ENCODE measurements at places on chromosomes 1 and 21.
A peak's percentile ranks its signal among the peaks of the same experiment; 100 is the strongest.

- DNase-seq = no peak
These were observed 58.3 kb upstream of the LYST start for GRCh38 chr1:235925016-235925415.

DNA sequence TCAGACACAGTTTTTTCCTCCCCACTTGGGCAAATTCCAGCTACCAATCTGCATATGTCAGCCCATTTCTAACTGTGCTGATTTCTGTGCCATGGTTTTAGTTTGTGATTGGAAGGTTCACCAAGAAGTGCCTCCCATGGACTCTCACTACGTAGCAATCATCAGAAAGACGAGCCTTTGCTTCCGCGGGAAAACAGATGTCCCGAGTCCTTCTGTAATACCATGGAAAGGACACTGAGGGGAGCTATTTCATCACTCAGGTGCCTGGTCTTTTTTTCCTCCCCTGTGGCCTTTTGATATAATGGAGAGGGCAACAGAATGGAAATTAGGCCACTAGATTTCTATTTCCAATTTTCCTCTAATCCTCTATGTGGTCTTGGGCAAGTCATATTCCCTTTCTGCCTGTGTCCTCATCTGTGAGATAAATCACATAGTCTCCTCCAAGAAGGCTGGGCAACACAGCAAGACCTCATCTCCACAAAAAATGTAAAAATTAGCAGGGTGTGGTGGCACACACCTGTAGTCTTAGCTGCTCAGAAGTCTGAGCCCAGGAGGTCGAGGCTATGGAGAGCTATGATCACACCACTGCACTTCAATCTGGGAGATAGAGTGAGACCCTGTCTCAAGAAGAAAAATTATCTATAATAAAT lies 24.8 kb downstream of the LEMD1 start:
- DNase-seq = peak; percentile 60

DNA sequence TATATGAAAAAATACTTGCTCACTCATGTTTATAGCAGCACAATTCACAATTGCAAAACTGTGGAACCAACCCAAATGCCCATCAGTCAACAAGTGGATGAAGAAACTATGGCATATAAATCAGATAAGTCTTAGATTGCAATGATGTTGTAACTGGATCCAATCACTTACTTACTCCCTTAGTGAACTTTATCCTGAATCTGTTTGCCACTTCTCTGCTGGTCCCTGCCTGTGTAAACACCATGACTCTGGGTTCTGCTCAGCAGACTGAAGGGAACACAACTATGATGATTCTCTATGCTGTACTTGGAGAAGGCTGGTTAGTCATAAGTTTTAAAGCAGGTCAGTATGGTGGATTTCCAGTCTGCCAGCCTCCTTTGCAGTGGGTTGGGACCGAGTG lies 391.2 kb downstream of the RWDD3 start:
- no peak for DNase-seq

- DNase-seq = no peak
These were observed 107.9 kb downstream of the SPSB1 start for GRCh38 chr1:9400425-9401079.

- no peak for DNase-seq
These were observed 32.3 kb downstream of the CFAP57 start for GRCh38 chr1:43204394-43204793.

- no peak for DNase-seq
These were observed 10.3 kb downstream of the ABCD3 start for GRCh38 chr1:94428441-94428840.

DNA sequence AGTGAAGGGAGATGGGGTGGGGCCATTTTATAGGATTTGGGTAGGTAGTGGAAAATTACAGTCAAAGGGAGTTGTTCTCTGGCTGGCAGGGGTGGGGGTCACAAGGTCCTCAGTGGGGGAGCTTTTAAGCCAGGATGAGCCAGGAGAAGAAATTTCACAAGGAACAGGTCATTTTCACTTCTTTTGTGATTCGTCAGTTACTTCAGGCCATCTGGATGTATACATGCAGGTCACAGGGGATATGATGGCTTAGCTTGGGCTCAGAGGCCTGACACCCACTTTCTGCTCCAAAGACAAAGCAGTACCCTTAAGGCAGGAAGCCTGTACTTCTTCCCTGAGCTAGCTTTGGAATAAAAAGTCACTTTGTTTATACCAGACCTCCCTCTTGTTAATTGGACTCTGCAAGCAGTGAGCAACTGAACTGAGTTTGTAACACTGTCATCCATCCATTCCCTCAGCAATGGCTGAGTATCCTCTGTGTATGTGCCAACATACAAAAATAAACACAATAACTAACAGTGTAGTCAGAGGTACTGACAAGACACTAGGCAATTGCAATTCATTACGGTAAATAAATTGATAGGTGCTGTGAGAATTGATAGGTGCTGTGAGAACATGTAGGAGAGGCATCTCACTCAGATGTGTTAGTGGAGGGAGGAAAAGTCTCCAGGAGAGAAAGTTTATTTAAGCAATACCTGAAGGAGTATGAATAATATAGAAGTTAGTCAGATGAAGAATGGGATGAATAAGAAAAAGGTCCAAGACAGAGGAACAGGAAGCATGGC lies 14.7 kb upstream of the RGS2 start:
- no peak for DNase-seq

DNA sequence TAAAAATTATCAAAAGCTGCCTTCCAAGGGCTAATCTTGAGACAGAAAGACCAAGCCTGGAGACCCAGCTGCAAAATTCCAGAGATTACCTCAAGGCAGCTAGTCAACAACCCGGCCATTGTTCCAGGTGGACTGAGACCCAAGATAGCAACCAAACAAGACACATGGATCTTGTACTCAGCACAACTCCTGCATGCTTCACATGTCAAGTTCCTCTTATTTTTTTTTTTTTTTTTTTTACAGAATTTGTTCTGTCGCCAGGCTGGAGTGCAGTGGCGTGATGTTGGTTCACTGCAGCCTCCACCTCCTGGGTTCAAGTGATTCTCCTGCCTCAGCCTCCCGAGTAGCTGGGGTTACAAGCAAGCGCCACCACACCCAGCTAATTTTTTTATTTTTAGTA lies 40.1 kb downstream of the CD2 start:
- DNase-seq = no peak

DNA sequence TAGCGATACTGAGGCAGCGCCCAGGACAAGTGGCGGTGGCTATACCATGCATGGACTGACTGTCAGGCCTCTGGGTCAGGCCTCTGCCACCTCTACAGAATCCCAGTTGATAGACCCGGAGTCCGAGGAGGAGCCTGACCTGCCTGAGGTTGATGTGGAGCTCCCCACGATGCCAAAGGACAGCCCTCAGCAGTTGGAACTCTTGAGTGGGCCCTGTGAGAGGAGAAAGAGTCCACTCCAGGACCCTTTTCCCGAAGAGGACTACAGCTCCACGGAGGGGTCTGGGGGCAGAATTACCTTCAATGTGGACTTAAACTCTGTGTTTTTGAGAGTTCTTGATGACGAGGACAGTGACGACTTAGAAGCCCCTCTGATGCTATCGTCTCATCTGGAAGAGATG lies 3.2 kb upstream of the IL10RB start:
- DNase-seq = no peak

DNA sequence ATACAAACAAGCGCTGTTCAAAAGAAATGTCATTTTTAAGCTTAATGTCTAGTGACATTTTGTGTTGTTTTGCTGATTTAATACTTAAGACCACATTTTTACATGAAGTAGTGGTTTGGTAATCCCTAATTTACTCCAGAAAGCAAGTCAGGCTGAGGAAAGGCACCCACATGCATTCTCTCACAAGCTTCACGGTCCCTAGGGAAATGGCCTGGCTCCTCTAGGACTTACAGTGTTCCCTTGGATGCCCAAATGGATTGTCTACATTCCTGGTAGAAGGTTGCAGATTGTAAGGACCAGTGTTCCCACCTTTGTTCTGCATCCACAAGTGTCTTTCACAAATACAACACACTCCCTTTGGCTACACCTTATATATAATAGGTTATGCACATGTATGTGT lies 9.5 kb downstream of the GPSM2 start:
- DNase-seq = no peak

DNA sequence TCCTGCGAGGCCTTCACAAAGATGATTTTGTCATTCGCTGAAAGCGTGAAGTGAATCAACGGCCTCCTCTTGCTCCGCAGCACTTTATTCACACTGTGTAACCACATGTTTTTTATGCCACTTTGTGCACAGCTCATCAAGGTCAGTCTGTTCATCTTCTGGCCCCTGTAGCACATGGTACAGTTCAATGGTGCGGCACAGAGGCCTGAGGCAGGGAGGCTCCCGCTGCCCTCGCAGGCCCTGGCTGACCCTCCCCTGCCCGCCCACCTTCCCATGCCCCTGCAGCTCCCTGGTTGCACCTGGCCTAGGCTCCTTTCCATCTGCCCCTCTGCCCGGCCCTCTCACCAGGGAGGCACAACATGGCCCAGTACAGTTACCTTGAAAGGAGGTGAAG lies 87.5 kb downstream of the CD247 start:
- DNase-seq = no peak

- no peak for DNase-seq
These were observed 69.2 kb downstream of the LPGAT1 start for GRCh38 chr1:211761400-211761799.

DNA sequence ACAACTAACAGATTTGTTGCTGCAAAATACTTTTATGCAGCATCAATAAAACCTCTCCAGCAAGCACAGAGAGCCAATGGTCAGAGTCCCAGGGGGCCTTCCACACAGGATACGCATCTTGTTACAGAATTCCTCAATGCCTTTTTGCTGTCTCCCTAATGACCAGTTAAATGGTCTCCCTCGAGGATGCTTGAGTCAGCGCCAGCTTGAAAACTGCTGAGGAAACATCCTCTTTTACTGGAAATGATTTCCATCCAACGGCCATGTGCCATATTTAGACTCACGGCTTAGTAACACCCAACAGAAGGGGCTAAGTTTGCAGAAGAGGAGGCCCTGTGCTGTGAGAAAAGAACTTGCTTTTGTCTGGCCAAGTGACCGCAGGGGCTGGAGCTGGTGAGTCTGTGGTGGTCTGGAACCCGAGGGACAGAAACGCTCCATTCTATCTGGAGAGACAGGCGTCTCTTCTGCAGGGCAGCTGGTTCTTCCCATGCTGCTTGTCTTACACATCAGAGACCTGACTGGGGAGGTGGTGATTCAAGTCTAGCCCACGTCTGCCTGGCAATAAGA lies 496.4 kb downstream of the SETD4 start:
- no peak for DNase-seq

DNA sequence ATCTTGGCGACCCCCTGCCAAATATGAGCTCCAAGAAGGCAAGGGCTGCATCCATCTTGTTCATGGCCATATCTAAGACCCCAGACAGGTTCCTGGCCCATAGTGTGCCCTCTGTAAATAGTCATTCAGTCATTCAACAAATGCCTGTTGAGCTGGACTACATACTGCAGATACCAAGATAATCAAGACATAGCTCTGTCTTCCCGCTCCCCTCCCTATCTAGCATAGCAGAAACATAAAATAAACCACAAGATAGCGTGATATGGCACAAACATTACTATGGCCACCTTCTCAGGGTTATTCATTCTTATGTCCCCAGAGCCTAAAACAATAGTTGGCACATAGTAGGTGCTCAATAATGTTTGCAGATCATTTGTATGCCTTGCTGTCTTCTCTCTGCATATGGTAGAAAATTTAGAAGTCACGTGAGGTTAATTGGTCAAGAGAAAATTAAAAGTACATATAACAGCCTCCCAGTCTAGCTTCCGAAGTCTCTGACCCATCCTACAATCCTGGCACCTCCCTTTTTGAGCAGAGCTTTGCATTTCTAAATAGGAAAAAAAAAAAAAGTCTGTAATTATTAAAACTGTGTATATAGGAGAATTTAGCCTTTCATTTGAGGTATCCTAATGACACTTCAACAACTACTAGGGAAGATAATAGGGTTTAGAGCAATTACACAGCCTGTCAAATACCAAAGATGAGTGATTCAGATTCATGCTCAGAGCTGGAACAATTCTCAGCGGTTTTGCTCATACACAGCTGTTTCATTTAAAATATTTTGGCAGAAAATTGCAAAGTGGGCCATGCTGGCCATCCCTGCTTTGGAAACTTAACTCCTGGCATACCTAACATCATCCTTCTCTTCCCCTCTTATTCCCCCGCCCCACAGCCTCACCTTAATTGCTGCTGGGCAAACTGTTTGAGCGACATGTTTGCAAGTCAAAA lies 219.0 kb downstream of the KAZN start:
- DNase-seq = no peak

DNA sequence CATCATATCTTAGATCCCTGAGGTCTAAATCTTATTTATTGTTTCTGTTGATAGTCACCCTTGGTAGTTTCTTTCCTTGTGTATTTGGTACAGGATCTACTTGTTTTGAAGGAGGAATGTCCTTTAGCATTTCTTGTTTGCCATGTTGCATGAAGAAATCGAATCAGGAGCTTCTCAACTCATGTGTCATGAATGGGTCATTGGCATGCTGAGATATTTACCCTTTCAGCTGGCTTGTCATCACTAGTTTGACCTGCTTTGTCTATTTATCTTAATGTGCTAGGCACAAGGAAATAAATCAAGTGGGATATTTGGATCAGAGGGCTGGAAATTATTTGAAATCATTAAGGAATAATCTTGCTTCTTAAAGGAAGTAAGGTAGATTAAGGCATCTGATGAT lies 23.8 kb downstream of the THEM4 start:
- DNase-seq = no peak

DNA sequence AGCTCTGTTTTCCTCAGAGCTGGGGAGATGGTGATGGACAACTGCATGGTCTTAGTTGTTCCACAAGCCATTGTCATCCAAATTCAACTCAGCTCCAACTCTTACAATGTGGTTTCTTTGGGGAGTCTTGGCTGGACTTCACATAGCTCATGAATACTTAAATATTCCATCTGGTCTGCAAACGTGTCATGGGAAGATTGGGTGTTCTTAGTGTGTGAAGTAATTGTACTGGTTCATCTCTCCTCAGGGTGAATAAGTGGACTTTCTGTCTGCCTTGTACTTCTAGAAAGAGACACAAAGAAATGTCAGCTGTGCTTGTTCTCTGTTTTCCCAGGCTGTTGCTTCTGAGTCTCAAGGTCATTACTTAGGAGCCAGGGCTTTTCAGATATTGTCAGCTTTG lies 106.6 kb downstream of the VPS13D start:
- DNase-seq = no peak

GRCh38 chr1:153794624-153795329 lies 19.6 kb downstream of the SLC27A3 start:
- no peak for DNase-seq

DNA sequence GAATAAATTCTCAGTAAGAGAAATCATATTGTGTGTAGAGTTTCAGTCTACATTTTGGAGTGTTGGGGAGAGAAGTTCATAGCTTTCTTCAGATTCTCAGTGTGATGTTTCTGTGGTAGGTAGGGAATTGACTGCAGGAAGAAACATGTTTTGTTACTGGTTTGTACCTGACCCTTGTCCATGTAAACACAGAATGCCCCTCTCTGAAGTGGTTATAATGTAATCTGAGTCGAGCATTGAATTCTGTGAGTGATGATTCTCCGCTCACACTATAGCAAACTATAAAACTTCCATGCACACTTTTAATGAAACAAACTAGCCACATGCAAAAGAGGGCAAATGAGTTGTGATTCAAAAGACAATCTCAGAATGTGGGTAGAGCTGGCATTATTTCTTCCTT lies 433.2 kb downstream of the USP25 start:
- no peak for DNase-seq

Data from LoVo (cell line).